ENCODE measurements at places on chromosomes 16 and 17.
A peak's percentile ranks its signal among the peaks of the same experiment; 100 is the strongest.

DNA sequence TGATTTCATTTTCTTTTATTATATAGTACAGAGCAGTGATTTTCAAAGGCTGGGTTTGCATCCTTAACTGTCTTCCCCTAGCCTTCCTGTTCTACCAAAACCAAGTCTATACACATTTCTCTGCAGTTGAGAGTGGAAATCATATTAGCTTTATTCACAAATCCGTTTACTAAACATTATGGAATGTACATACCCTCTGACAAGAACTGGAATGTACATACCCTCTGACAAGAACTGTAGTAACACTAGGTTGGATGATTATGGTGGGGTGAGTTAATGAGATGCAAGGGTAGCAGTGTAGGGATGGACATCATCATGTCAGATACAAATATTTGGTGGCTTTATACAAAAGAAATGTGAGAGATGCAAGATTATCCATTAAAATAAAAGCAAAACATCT lies 154.8 kb downstream of the CYB561 start:
- no peak for DNase-seq

DNA sequence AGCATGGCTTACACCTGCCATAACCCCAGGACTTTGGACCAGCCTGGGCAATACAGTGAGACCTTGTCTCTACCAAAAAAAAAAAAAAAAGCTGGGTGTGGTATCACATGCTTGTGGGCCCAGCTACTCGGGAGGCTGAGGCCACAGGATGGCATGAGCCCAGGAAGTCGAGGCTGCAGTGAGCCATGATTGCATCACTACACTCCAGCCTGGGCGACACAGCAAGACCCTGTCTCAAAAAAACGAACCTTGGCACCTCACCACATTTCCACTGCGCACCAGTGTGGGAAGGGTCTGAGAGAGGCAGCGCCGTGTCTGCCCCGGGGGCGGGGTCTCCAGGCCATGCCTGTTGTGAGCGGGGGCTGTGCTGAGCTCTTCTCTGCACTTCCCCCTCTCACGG lies 6.3 kb downstream of the ACSF3 start:
- no peak for DNase-seq

DNA sequence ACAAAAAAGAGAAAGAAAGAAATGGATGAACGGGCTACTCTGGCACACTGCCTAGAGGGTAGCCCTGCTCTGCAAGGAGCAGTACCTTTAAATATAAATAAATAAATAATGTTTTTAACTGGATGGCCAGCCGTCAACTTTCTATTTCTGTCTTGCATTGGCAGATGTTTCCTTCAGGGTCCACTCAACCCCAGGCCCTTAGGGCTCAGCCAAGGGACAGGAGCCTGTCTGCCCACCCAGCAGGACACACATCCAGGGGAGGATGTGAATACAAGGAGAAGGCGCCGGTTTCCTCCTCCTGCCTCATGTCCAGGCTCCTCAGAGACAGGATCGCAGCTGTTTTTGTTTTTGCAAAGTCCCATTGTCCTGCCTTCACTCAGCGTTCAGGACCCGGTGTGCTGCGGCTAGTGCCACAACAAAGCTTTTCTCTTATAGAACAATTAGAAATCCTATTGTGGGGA lies 22.6 kb downstream of the TTYH2 start:
- no peak for DNase-seq

DNA sequence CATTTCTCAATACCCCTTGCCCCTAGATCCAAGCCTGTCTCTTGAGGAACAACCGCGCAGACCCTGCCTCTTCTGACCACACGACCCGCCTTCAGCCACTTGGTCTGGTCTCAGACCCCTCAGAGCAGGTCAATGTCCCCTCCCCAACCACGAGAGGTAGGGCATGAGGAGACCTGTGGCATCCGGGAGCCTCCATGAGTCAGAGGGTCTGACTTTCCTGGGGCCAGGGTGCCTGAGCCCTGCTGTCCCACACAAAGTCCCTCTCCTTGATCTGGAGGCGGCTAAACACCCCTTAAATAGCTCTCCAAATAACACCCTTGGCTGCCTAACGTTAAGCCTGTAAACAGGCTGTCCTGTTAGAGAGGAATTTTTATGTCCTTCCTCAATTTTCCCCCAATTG lies 5.1 kb downstream of the CARMIL2 start:
- DNase-seq: no peak

DNA sequence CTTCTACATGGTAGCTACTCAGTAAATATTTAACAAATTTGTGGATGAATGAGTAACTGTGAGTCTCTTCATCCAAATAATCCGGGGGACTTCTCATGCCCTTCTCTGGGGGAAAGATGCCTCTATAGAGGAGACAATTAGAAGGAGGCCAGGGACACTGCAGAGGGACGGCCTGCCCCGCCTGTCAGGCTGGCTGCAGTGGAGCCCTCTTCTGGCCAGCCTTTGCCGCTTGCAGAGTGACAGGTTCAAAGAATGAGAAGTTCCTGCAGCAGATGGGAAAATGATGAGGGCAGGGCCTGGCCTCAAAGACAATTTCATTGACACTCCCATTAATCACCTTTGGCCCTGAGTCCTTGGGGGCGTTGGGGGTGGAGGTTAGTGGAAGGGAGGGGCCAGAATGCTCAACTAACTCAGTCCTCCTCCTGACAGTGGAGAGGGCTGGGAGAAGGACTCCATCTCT lies 339.0 kb downstream of the MAF start:
- peak; percentile 4 for DNase-seq

GRCh38 chr16:9090101-9090959 lies 1.1 kb upstream of the HAPSTR1 start:
- DNase-seq: no peak

DNA sequence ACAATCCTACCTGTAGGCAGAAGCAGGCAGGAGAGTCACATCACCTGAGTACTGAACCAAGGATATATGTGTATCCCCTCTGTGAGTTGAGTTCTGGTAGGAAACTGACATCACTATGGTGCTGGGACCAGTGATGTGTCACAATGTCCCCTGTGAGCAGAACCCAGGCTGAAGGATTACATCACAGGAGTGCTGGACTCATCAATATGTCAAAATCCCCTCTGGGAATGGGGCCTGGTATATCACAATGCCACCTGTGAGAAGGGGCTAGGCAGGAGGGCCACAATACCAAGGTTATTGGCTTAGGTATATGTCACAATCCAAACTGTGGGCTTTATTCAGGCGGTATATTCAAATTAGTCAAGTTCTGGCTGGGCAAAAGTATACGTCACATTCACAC lies 2098.3 kb downstream of the TP53TG3F start:
- DNase-seq: no peak

GRCh38 chr17:76727745-76728456 lies 1.3 kb downstream of the METTL23 start:
- DNase-seq: no peak

GRCh38 chr17:32492264-32492589 lies 5.4 kb downstream of the CDK5R1 start:
- DNase-seq: no peak

DNA sequence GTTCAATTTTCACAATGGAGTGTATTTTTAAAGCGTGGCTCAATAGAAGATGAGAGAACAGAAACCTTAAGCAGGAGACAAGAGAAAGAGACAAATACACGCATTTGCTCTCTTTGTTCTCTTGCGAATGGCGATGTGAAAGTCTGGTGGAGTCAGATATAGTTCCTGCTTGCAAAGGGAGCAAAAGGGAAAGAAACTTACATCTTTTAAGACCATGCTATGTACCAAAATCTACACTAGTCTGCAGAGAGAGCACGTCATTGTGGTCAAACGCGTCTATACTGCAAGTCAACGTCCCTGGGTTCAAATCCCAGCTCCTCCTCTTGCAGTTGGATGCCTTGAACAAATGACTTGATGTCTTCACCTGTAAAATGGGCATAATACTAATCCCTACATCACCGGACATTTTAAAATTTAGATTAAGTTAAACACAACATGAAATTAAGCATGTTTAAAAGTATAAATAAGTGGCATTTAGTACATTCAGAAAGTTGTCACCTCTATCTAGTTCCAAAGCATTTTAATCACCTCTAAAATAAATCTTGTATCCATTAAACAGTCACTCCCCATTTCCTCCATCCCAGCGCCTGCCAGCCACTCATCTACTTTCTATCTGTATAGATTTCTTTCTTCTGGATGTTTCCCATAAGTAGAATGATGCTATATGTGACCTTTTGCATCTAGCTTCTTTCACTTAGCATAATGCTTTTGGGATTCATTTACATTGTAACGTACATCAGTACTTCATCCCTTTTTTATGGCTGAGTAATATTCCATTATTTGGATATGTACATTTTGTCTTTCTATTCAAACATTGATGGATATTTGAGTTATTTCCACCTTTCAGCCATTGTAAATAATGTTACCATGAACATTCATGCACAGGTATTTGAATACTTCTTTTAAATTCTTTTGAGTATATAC lies 406.9 kb downstream of the TMEM114 start:
- DNase-seq: no peak

GRCh38 chr16:19595043-19595767 lies 39.7 kb downstream of the VPS35L start:
- DNase-seq: no peak

DNA sequence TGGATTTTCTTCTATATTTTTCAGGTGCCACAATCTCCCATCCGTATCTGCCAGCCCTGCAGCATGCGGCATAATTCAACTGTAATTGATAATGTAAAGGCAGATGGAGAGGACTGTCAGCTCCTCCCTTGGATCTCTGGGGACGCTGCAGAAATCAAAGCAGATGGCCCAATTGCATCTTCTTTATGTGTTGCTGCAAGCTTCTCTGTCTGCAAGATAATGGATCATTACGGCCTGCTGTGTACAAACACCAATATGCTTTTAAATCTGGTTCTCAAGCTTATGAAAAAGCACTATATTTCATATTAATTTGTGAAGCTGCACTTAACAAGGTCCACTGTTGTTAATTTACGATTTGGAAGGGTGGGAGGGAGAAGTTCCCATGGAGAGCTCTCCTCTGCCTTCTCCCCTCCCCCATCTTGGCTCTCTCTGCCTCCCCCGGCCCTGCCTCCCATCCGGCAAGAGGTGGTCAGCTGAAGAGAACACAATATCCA lies 607.5 kb downstream of the TOX3 start:
- no peak for DNase-seq

GRCh38 chr17:80359422-80360110 lies 55.4 kb upstream of the ENDOV start:
- no peak for DNase-seq

DNA sequence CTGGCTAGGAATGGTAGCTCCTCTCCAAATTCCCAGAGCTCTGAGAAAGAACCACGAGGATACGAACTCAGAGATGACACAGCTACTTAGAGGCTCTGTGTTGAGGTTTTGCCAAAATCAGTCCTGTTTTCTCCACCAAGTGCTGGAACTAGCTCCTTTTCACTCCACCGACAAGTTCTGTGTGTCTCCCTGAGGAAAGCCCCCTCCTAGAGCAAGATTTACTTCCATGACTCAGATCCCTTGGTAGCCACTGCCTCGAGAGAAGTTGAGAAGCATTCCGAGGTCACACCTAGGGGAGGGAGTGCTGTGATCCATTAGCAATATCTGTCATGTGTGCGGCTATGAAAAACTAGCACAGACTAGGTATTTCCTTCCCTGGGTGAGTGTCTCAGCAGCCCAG lies 30.6 kb downstream of the IL21R start:
- no peak for DNase-seq

DNA sequence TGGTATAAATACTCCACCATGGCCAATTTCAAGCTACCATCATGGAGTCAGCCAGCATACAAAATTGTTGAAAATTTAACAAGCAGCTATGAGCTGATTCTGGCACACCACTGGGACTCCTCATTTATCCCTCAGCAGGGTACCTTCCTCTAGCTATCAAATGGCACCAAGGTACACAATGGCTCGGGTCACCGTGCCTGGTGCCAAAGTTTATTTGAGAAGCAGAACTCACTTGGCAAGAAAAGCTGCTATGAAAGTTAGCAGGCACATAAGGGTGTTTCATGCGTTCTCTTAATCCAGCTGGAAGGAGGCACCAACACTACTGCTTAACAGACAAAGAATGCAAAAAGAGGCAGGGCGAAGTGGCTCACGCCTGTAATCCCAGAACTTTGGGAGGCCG lies 51.6 kb downstream of the IKZF3 start:
- DNase-seq: no peak

GRCh38 chr17:41352597-41353366 lies 2.2 kb upstream of the KRT33A start:
- no peak for DNase-seq

DNA sequence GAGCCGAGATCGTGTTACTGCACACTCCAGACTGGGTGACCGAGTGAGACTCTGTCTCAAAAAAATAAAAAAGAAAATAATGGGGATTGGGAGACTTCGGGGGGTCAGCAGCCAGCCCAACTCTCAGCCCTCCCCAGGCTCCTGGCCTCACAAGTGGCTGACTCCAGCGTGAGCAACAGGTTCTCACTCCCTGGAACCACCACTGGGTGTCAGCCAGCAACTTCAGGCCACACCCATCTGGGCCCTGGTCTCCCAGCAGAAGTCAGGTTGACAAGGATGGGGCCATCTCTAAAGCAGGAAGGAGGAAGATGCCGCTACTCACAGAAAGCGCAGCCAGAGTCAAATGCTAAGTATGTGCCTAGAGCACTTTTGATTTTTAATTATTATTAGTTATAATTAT lies 139.4 kb downstream of the C16orf78 start:
- DNase-seq: no peak

DNA sequence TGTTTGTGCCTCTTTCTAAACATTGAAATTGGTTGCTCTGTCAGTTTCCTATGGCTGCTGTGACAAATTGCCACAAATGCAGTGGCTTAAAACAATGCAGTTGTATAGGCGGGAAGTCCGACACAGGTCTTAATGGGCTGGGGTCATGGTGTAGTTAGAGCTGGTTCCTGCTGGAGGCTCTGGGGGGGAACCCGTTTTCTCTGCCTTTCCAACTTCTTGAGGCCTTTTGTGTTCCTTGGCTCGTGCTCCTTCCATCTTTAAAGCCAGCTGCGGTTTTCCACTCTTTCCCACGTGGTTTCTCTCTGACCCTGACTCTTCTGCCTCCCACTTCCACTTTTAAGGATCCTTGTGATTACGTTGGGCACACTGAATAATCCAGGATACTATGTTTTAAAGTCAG lies 12.5 kb downstream of the EPN2 start:
- DNase-seq: no peak

DNA sequence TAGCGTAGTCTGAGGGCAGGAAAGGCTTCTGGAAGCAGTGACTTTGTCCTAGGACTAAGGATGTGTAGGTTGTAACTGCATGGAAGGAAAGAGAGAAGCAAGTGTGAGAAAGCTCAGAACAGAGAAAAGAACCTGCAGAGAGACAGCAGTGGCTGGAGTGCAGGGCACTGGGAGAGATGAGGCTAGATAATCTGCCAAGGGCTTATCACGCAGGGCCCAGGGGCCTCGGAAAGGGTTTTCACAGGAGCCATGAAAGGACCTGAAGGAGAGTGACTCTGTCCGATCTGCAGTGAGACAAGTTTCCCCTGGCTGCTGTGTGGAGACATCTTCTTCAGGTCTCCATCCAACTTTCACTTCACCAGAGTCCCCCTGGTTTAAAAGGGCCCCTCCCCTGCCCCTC lies 7.1 kb upstream of the SRCAP start:
- no peak for DNase-seq

- DNase-seq: no peak
These were observed 301.2 kb downstream of the SEC14L1 start for GRCh38 chr17:77441940-77442339.
